Peyer's patch (tissue), 4 donors: ENCODE measurements at places on chromosomes 11 and 22.

DNA sequence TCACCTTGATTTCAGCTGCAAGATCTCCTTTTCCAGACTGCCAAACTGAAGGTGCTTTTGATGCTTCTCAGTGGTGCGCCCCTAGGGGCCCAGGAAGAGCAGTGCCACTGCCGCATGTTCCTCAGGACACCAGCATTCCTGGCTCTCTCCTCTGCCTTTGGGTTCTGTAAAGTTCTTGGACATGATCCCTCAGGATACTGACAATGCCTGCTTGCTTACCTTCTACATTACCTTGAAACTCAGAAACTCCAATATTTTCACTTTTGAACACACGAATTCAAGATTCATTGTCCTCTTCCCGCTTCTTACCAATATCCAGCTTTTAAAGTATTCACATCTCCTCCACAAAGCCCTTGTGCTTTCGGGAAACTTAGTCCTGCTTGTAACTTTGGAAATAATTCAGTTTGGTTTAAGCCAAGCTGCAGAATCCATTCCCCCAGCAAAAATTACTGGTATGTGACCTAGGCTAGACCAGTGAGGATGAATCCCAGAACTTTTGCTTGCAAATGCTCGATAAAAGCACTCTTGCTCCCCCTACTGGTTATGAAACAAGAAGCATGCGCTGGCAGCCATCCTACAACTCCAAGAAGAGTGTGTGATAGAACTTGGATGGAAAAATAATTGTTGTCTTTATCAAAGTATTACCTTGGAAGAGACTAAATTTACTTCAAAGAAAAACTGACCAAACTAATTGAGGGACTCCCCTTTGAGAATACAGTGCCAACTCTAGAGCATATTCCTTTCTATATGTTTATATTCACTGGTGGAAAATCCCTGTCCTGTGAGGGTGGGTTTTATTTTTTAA lies 16.5 kb upstream of the OR5B21 start:
- peak; percentile 58 for DNase-seq

GRCh38 chr22:24592058-24592850 lies 619 bp downstream of the LRRC75B start:
- DNase-seq: no peak

DNA sequence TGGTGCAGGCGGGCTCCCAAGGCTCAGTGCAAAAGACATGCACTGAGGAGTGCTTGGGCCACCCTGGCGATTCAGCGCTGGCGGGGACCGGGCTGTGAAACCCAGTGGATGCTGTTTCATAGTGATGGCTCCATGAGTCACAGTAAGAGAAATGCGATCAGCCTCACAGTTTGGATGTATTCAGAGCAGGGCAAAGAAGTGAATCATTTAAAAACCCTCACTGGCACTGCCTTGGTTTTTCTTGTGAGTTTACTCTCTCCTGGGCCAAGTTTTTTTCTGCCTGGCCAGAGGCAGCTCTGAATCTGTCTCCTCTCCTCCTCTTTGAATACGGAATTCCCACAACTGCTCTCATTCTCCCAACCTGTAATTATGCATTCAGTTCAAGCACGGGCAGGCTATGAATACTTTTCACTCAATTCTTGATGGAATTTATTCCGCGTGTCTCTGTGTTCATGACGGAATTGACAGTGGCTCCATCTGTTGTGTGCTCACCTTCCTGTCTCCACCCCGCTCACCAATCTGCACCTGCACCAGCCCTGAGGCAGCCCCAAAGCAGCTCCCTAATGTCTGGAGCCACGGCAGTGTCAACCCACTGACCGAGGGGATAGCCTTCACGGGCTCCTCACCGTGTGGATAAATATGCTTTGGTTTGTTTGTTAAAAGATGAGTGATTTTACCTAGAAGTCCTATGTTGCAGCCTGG lies 14.9 kb downstream of the ADAMTS8 start:
- no peak for DNase-seq

DNA sequence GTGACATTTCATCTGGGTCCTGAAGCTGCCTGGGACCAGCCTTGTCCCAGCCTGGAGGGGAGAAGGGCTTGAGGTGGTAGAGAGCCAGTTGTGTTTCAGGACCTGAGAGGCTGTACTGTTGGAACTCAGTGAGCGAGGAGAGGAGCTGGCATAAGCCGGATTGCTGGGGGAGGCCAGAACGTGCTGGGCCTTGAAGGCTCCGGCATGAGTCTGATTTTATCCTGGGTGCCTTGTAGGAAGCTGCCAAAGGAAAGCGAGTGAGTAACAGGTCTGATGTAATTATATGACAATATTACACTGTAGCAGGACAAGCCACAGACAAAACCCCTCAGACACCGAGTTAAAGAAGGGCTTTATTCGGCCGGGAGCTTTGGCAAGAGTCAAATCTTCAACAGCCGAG lies 17.2 kb downstream of the AP2A2 start:
- DNase-seq: no peak

DNA sequence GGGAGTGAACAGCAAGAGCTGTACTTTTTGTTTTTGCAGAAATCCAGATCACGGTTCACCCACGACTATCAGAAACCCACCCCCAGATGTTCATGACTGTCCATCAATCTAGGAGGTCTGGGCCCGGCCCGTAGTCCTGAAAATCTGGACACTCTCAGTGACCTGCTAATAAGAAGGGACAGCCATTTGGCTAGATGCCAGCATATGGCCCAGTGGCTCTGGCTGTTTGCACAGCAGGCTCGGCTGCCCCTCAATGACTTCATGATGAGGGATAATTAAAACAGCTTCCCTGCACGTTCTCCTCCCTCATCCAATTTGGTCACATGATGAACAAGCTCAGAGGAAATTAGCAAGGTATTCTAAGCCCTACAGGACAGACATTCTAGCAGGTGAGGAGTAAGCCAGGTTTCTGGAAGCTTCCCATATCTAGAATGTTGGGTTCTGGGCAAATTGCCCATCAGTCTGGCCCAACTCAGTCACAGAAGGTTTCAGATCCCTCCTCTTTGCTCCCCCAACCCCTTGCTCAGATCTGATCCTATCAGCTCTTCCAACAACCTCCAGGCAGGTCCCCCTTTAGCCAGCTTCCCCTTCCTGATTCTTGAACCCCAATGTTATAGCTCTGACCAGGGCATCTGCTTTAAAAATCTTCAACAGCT lies 397.3 kb downstream of the SHANK2 start:
- DNase-seq: no peak

GRCh38 chr11:42571878-42572610 lies 739.8 kb upstream of the API5 start:
- DNase-seq: no peak
